ENCODE measurements at places on chromosomes 2 and 18. TPM values are rescaled to one million over a fixed set of nuclear protein-coding genes. Genes with fewer than 3 reads are reported as not detected.

DNA sequence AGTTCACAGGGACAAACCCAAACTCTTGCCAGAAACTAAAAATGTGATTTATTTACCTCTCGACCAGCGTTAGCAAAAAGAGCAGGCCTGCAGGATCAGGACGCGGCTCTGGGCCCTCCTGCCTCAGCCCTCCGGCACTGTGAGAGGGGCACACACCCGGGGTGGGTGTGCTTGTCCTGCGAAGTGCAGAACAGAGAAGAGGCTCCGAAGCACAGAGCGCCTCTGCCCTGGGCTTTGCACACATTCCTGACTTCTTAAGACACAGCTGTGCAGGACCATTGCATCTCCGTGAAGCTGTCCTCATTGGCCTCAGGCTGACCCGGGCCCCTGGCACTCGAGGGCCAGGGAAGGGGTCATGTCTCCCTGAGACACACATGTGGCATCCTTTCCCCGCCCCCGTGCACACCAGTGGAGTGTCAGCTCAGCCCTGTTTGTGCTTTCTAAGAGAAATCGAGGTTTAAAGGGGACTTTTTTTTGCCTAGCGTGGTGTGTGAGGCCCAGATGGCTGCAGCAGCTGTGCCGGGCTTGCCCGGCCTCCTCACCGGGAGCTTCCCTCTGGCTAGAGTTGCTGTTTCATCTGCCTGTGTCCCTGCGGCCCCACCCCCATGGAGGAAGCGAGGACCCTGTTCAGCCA is 9.9 kb upstream of the NFATC1 start:
- no peaks in the 10 kb centered on the region for H3K4me1 ChIP-seq
- H3K36me3 ChIP-seq, result no peaks in the 10 kb centered on the region
- no peak for DNase-seq
- H3K27me3 ChIP-seq, result peaks cover 19% of the 10 kb centered on the region

- no peak overlapping the region for H3K27ac ChIP-seq
- H3K36me3 ChIP-seq, result no peaks in the 10 kb centered on the region
- H3K4me3 ChIP-seq, result no peak overlapping the region
- no peak for DNase-seq
- H3K27me3 ChIP-seq, result peaks cover 8% of the 10 kb centered on the region
These were observed 72.5 kb upstream of the RNF152 start for GRCh38 chr18:61965311-61965710.

Gene VPS54
- total RNA-seq, result 14.3 TPM

- H3K27ac ChIP-seq, result peak overlapping the region; percentile 88
- peak; percentile 20 for DNase-seq
- peaks cover 89% of the 10 kb centered on the region for H3K36me3 ChIP-seq
- peak overlapping the region; percentile 58 for H3K4me3 ChIP-seq
- H3K4me1 ChIP-seq, result peaks cover 84% of the 10 kb centered on the region
These were observed 11.5 kb downstream of the ARPC2 start for GRCh38 chr2:218228366-218229090.

DNA sequence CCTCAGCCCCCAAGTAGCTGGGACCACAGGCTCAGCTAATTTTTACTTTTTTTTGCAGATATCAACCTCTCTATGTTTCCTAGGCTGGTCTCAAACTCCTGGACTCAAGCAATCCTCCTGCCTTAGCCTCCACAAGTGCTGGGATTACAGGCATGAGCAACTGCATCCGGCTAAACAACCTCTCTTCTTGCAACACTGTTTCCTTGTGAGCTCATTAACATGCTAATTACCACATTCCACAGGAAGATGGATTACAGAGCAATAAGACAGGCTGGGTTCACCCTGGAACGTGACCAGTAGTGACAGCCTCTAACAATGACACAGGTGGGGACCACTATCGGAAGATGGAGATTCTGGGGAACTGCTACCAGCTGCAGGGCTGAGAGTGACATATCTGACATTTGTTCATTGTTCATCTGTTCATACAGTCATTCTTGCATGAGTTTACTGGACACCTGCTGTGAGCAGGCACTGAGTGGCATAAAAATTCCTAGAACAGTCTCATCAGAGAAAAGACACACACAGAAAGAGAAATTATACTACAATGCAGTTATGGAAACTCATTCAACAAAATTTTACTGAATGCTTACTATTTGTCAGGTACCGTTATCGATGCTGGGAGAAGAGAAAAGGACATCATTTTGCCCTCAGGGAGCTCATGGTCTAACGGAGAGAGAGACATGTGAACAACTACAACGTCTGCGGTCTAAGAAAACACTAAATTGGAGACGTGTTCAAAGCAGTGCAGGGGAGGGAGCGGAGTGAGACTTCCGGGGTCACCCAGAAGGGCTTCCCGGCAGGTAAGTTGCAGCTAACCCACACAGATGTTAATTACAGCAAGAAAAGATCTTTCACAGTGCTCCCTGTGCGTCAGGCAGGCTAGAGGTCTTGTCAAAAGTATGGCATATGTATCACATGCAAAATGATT is 37.6 kb downstream of the PROC start:
- no peak for DNase-seq
- no peak overlapping the region for H3K4me3 ChIP-seq
- no peaks in the 10 kb centered on the region for H3K4me1 ChIP-seq
- H3K27me3 ChIP-seq, result no peaks in the 10 kb centered on the region

GRCh38 chr2:235025800-235026536 is 74.2 kb downstream of the SH3BP4 start:
- no peak overlapping the region for H3K27ac ChIP-seq
- H3K27me3 ChIP-seq, result no peaks in the 10 kb centered on the region
- no peaks in the 10 kb centered on the region for H3K4me1 ChIP-seq
- no peak overlapping the region for H3K4me3 ChIP-seq

GRCh38 chr2:112916145-112916571 is 5.2 kb downstream of the IL37 start:
- no peak overlapping the region for H3K27ac ChIP-seq

Gene HOXD9
- not detected for total RNA-seq

DNA sequence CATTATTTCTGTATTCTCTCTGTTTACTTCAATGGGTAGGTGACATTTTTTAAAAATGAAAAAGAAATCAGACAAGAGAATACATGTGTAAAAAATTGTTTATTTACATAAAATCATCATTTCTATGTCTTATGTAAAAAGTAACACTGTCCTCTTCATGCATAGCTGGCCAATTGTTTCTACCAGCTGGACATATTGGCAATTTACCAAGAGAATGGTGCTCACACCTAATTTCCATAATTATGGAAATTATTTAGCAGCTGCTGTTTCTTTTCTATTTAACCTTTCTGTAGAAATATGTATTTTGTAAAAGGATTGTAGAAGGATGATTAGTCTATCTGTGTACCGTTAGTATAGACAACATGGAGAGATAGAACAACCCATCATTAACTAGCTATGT is 791.9 kb downstream of the TRIB2 start:
- no peak overlapping the region for H3K27ac ChIP-seq
- H3K4me3 ChIP-seq, result no peak overlapping the region
- H3K27me3 ChIP-seq, result no peaks in the 10 kb centered on the region

Gene ST3GAL5
- total RNA-seq, result 46.7 TPM

- peaks cover 3% of the 10 kb centered on the region for H3K4me1 ChIP-seq
- DNase-seq, result no peak
- H3K4me3 ChIP-seq, result no peak overlapping the region
- no peak overlapping the region for H3K27ac ChIP-seq
- H3K36me3 ChIP-seq, result peaks cover 59% of the 10 kb centered on the region
These were observed 39.4 kb downstream of the ACTR2 start for GRCh38 chr2:65267008-65267407.

- H3K4me3 ChIP-seq, result peak overlapping the region; percentile 47
- DNase-seq, result peak; percentile 82
- H3K4me1 ChIP-seq, result peaks cover 34% of the 10 kb centered on the region
- peaks cover 3% of the 10 kb centered on the region for H3K27me3 ChIP-seq
These were observed 11.3 kb downstream of the IL1RN start for GRCh38 chr2:113138428-113139322.

Gene TUBA3E
- not detected for total RNA-seq

- DNase-seq, result no peak
- H3K4me1 ChIP-seq, result no peaks in the 10 kb centered on the region
- H3K4me3 ChIP-seq, result no peak overlapping the region
- H3K36me3 ChIP-seq, result no peaks in the 10 kb centered on the region
These were observed 37.6 kb downstream of the EPB41L3 start for GRCh38 chr18:5506174-5506573.

DNA sequence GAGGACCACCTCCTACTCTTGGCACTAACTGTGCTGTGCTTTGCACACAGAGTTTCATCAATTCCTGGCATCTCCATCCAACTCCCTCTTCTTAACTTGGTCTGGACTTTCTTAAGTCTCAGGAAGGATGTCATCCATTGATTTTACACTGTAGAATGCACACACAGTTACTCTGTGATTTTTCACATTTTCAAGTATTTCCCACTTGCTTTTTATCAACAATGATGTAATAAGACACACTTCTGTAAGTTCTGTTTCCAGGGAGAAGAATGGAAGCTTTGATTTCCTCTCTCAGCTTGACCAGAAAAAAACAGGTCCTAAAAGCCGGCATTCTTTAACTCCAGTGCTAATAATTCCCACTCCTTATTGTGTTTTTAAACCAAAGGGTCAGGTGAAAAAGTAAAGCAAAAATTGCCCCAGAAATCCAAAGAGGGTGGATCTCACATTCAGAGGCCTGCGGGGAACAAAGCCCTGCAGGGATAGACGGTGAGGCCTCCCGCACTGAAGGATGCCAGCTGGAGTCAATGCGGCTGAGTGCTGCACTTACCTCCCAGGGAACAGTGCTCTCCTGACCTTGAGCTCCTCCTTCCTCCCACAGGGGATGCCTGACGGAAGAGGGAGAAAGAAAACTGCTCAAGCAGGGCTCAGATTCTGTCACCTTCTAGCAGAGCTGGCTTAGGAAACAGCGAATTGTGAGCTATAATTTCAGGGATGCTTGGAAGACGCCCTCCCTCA is 83.1 kb downstream of the PDCL3 start:
- H3K27ac ChIP-seq, result no peak overlapping the region
- peaks cover 5% of the 10 kb centered on the region for H3K36me3 ChIP-seq
- no peaks in the 10 kb centered on the region for H3K27me3 ChIP-seq
- H3K4me3 ChIP-seq, result no peak overlapping the region
- DNase-seq, result no peak
- peaks cover 54% of the 10 kb centered on the region for H3K4me1 ChIP-seq

- no peaks in the 10 kb centered on the region for H3K27me3 ChIP-seq
- H3K36me3 ChIP-seq, result peaks cover 12% of the 10 kb centered on the region
- H3K4me3 ChIP-seq, result no peak overlapping the region
These were observed 100.2 kb upstream of the SNTG2 start for GRCh38 chr2:850429-850828.

Gene GAL3ST2
- total RNA-seq, result 0.34 TPM

DNA sequence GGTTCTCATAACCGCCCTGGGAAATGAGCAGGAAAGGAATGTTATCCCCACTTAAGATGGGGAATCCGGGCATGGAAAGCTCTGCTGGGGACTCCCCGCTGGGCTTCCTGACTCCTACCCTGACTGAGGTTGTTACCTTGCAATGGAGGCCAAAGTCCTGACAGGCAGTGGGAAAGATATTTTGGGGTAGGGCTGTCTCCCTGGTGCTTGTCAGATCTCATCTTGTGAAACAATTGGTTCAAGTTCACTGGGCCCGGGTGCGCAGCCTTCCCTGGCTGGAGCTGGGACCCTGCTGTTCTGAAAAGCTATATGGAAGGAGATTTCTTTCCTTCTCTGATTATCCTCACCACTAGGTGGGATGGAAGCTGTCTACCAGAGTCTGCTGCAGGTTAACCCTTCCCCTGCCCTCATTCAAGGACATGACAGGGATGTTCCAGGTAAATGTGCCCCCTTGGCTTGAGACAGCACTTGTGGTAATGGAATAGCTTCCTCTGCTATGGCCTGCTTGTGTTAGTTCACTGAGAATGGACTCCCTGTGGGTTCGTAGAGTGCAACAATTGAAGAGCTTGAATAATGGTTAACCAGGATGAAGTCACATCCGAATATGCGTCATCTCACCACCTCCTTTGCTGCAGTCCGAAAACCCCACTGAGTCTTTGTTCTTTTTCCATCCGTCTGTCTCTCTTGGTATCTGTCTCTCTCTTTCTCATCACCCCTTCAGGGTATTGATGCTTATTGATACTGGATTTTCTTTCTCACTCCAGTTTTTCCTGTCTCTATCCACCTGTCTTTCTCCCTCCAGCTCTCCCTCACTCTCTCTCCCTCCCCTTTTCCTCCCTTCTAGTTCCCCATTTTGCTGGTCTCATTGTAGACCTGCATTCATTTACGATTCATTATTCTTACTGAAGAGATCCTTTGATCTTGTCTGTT is 67.8 kb upstream of the EPAS1 start:
- peaks cover 36% of the 10 kb centered on the region for H3K4me1 ChIP-seq
- peaks cover 30% of the 10 kb centered on the region for H3K27me3 ChIP-seq
- no peaks in the 10 kb centered on the region for H3K36me3 ChIP-seq
- H3K4me3 ChIP-seq, result peak overlapping the region; percentile 34

Gene UPP2
- total RNA-seq, result not detected

- no peak for DNase-seq
- no peak overlapping the region for H3K27ac ChIP-seq
- peaks cover 38% of the 10 kb centered on the region for H3K4me1 ChIP-seq
- H3K36me3 ChIP-seq, result peaks cover 3% of the 10 kb centered on the region
- H3K4me3 ChIP-seq, result no peak overlapping the region
These were observed 107.4 kb downstream of the ZNF516 start for GRCh38 chr18:76387608-76388007.

Gene FKBP1B
- total RNA-seq, result 3.4 TPM

DNA sequence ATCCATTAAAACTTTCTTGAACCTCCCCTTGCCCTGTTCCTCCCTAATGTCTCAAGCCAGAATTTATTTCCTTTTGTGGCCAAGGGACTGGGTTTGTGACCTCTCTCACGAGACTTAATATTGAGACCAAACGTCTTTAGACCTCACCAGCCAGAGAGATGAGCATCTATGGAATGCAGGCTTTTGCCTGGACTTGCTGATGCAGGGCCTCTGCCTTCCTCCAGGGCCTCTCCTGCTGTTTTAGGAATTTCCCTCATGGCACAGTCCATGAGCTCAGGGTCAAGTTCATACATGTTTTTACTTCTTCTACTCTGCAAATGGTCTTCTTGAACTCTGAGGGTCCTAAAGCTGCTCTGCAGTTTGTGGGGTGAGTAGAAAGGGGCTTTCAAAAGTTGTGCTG is 22.3 kb downstream of the IL1B start:
- no peak overlapping the region for H3K27ac ChIP-seq
- DNase-seq, result no peak
- peaks cover 2% of the 10 kb centered on the region for H3K27me3 ChIP-seq

DNA sequence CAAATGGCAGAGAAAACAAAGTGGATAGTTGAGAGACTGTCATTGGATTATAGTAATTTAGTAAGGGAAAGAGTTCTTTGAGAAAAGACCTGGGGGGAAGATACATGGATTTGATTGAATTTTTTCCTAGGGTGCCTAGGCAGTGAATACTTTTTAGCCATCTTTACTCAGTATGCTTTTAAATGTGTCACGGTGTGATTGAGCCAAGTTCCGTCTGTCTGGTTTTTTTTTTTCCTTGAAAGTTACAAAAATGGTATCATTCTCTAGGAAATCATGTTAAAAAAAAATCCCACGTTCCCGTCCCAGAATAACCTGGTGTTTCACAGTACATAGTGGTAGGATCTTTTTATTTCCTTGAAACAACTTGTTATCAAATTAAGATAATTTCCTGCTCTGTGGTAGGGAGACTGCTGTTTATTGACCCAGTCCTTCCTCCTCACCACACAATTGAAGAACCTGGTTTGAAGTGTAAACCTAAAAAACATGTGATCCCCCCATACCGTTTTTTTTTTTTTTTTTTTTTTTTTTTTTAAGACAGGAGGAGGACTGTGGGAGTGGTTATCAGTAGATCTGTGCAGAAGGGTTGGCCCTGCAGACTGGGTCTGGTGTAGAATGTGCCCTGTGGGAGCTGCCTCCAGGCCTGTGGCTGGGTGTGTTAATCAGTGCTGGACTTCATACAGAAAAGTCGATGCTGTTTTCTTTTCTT is 55.1 kb downstream of the DGKD start:
- H3K27ac ChIP-seq, result peak overlapping the region; percentile 81
- H3K36me3 ChIP-seq, result peaks cover 65% of the 10 kb centered on the region
- DNase-seq, result peak; percentile 62
